Omental fat pad (tissue), 4 donors: ENCODE measurements at places on chromosomes 3 and 15.

DNA sequence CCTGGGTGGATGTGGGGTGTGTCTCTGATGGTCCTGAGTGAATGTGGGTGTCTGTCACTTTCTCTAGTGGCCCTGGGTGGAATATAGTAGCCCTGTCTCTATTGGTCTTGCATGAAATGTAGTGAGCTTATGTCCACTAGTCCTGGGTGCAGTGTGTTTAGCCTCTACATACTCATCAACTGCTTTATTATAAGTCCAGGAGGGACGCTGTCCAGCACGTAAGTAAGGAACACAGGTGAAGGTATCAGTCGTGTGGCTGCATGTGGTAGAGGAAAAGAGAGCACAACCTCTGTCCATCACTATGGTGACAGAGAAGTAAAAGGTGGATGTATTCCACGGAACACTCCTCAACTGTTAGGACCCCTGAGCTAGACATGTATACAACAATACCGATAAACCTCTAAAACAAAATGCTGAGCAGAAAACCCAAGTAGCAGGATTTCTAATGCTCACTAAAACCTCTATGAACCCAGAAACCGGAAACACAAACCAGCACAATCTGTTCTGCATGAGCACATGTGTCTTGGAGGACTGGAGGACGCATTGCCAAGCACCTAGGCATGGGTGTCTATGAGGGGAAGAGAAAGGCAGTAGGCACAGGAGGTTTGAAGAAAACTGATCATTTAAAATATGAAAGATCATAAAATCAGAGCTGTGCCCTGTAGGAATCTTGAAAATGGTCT is 11.0 kb downstream of the LTF start:
- no peak for DNase-seq

GRCh38 chr3:45026038-45026437 is at the start of gene CLEC3B:
TSS of gene CLEC3B (plus strand) at chr3:45026303. CDS start at chr3:45026363, 60 bp downstream.
- no peak for DNase-seq

GRCh38 chr3:181700168-181701087 is 11.3 kb upstream of the SOX2 start:
- no peak for DNase-seq

DNA sequence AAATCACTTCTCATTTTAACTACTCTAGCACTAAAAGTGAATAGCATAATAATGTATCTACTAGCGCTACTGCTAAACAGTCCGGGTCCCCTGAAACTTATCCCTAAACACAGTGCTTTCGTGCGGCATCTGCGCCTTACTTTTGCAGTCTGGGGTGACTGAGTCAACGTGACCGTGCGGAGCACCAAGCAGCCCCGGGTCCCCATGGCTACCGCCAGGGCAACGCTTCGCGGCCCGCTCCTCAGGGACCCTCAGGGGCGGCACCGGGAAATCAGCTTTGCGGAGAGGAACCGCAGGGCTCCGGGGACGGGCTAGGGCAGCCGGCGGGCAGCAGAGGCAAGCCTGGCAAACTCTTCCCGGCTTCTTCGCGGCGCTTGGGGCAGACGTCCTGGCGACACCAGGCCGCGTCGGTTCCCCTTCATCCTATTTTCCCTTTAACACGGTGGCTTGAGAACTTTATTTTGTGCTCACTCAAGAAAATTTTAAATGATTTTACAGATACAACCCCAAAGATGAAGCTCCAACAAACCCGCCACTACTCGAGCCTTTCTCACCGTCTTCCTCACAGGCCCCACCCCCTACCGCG is 757 bp upstream of the DIPK2A start:
- DNase-seq, result no peak

DNA sequence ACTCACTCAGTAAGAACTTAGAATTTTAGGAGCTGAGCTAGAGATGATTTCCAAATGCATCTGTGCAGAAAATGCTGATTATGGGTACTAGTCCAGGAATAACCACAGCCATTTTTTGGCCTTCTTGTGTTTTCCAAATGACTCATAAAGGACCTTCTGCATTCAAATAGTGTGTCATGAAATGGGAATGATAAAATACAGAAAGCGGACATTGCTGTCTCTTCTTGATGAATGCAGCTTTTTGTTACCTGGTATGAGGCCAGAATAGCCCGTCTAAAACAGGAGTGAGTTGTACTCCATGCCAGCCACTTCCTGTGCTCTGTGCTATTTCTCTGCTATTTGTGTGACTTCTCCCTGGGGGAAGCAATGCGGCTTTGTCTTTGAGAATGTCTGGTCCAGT is 20.5 kb upstream of the FRMD5 start:
- DNase-seq, result no peak

- no peak for DNase-seq
Measured at GRCh38 chr15:92878593-92879053, 21.5 kb upstream of the CHD2 start.

- no peak for DNase-seq
Measured at GRCh38 chr3:17909714-17910113, 167.3 kb upstream of the TBC1D5 start.

GRCh38 chr3:160027541-160028195 is 39.0 kb downstream of the IL12A start:
- no peak for DNase-seq

DNA sequence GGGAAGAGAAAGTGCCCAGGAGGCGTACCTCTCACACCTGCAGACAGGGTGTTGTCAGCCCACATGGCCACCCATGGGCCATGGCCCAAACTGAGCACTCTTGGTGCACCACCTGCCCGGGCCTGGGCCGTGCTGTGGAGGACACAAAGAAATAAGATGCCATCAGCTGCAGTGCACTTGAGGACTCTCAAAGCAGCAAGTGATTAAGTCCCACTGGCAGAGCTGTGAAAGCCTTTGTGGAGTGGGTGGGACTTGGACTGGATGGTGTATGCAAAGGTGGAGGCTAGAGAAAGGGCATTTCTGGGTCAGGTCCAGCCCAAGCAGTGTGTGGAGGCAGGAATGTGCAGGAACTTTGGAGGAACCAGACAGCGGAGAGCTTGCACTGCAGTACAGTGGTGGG is 122.3 kb downstream of the MEGF11 start:
- DNase-seq, result no peak

DNA sequence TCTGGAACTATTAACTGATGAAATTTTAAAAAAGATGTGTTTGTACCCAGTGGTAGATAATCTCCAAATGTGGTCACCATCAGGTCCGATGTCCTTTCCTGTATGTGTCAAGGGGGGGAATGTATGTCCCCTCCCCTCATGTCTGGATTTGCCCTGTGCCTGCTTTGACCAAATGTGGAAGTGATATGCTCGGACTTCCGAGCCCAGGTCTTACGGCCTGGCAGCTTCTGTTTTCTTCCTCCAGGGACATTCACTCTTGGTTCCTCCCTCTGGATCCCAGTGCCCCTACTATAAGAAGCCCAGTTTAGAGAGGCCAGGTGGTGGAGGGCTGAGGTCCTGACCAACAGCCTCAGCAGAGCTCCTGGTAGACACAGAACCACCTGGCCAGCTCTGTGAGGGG is 75.5 kb downstream of the CCR1 start:
- no peak for DNase-seq

DNA sequence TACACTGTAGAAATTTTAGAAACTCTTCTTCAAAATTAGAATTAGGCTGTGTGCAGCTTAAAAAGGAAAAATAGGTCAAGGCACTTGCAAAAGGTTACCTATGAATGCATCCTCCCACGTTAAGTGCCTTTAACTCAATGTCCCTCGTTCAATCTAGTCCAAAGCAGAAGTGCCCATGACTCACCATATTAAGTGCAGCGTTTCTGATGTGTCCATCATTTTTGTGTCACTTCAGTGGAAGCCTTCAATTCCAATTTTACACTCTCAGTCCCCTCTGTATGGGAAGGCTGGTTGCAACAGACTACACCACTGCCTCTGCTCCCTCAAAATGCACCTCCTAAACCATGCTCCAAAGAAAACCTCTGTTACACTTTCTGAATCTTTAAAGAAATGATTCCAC is 53.4 kb downstream of the FOXB1 start:
- no peak for DNase-seq

- DNase-seq, result no peak
Measured at GRCh38 chr3:117005911-117006522, 296.4 kb downstream of the TUSC7 start.

GRCh38 chr15:22806664-22807063 is 20.2 kb downstream of the NIPA1 start:
- DNase-seq, result no peak

- DNase-seq, result no peak
Measured at GRCh38 chr15:77753281-77753873, 120.7 kb upstream of the LINGO1 start.

GRCh38 chr15:61680260-61681037 is 379.8 kb downstream of the VPS13C start:
- no peak for DNase-seq

GRCh38 chr3:117120014-117120413 is 410.4 kb downstream of the TUSC7 start:
- DNase-seq, result no peak

- no peak for DNase-seq
Measured at GRCh38 chr3:69300296-69300695, 85.6 kb downstream of the FRMD4B start.

DNA sequence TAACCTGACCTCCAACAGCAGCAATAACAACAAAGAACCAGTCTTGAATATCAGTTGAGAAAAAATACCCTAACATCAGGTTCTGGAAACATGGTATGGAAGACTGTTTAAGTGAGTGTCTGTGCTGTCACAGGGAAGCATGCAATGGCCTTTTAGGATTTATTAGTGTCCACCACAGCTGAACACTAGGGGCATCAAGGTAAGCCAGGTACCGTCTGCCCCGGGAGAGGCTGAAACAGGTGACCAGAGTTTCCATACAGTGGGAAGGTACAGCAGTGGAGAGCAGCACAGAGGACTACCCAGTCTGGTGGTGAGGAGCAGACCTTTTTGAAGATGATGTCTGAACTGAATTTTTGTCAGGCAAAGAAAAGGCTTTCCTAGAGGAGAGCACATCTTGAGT is 18.4 kb downstream of the ZDHHC23 start:
- no peak for DNase-seq

- DNase-seq, result no peak
Measured at GRCh38 chr3:87329065-87329464, 52.7 kb upstream of the POU1F1 start.

DNA sequence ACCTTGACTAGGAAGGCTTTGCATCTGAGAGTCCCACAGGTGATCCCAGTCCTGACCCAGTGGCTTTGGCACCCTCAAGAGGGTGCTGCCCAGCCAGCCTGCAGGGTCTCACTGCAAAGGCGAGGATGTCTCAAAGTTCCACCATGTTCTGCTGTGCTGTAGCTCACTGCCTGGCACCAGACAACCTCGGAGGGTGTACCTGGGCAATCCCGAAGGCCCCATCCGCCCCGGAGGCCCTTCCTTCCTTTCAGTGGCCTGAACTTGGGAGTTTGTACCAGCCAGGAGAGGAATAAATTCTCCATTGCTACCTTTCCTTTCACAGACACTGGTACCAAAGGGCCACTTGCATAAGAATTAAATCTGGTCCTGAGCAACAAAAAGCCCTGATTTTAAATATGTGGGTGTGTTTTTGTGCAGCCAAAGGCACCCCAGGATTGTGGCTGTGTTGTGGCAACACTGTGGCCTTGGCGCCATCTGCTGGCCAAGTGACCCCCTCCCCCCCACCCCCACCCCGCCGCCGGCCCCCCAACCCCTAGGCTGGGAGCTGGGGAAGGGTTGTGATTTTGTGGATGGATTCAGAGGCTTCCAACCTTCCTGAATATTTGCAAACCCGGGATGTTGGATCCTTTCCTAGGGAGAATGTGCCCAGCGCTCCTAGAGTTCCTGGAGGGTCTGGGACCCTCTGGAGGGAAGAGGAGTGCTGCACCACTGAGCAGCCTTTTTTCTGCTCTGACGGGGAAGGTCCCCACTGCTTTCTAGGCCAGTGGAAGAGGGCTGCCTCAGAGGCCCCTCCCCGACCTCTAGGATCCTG is 9.7 kb upstream of the PTPN23 start:
- DNase-seq, result no peak

DNA sequence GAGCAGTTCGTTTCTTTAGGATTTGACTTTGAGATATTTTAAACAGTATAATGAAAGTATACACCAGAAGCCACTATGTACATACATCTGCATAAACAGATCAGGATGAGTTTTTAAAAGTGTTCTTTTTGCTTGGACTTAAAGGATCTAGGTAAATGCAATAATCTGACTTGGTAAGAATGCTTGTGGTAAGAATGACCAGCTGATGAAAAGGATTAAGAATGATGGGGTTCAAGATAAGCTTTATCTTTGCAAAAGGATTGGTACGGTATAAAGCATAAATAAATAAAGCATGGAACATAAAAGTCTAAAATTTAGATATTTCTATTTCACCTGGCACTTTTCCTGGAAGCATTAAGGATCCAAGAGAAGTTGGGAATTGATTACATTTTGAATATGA is 9.8 kb upstream of the MME start:
- DNase-seq, result no peak

DNA sequence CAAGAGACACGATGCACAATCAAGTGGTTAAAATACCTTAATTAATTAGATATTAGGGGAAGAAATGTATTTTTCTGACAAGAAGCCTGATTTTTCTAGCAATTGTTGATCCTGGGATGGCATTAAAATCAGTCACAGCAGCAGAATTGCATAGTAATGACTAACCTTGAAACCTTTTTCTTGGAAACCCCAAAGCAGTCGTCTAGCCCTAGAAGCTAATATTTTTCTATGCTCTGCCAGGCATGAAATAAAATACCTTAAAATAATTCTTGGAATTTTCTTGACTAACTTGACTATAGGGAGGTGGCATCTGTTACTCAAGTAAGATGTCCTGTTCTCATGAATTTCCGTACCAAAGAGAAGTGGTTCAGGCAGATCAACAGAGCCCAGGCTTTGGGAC is 204.1 kb downstream of the THRB start:
- no peak for DNase-seq

DNA sequence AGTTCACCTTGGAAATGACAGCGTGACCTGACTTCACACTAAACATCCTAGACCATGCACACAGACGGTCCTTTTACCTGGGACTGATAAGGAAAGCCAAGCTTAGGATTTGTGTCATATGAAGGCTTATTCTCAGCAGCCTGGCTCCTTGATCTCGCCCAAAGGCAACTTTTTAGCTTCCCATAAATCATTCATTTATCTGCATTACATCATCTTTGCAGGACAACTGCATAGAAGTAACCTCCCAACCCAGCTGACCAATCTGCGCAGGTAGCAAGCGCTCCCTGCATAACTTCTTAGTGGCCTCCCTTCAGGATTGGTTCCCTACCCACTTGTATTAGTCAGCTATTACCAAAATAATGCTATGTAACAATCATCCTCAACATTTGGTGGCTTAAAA is 389.9 kb upstream of the PROK2 start:
- DNase-seq, result no peak

- DNase-seq, result no peak
Measured at GRCh38 chr3:187821616-187822317, 76.5 kb upstream of the BCL6 start.

- no peak for DNase-seq
Measured at GRCh38 chr3:53493595-53493962, 832 bp upstream of the CACNA1D start.

DNA sequence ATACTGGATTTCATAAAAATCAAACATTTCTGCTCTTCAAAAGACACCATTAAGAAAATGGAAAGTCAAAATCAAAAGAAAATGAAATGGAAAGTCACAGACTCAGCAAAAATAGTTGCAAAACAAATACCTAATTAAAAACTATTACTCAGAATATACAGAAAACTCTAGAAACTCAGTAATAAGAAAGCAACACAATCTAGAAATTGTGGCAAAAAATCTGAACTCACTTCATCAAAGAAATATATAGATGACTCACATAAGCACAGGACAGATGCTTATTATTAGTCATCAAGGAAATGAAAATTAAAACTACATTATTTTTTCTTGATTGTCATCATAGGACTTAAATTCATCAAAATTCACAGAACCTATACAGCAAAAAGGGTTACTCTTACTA is 430.0 kb downstream of the SHQ1 start:
- no peak for DNase-seq
